ENCODE measurements at places on chromosomes 11 and 22.
A peak's percentile ranks its signal among the peaks of the same experiment; 100 is the strongest.

- peak; percentile 59 for DNase-seq
Observed at GRCh38 chr22:36885474-36885873, 24.7 kb downstream of the NCF4 start.

GRCh38 chr22:33565580-33565995, 354.7 kb downstream of the LARGE1 start:
- no peak for DNase-seq

- DNase-seq, result no peak
Observed at GRCh38 chr11:91846002-91846401, 378.6 kb upstream of the FAT3 start.

DNA sequence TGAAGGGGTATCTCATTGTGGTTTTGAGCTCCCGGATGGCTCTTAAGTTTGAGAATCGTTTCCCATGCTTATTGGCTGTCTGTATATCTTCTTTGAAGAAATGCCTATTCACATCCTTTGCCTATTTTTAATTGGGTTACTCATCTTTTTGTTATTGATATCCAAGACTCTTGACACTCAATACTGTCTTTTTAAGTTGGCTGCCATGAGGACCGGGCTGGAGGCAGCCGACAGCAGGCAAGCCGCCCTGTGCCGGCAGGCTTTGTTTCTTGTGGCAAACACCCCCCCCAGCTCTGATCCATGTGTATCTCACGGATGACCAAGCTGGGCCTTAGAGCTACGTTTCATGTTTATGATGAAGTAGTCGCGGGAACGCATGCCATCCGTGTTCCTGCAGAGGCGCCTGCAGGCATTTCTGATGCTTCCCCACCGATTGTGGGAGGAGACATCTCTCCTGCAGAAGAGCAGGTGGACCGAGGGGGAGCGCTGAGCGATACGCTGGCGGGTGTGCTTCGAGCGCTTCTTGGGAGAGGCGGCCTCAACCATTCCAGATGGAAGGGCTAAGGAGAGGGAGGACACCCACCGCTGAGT, 95.8 kb downstream of the TBC1D22A start:
- DNase-seq, result no peak

- no peak for DNase-seq
Observed at GRCh38 chr11:31060880-31061279, 308.7 kb downstream of the DCDC1 start.

- DNase-seq, result no peak
Observed at GRCh38 chr11:105823495-105824033, 198.5 kb downstream of the MSANTD4 start.

GRCh38 chr22:38345782-38346181, 28.5 kb upstream of the CSNK1E start:
- no peak for DNase-seq

DNA sequence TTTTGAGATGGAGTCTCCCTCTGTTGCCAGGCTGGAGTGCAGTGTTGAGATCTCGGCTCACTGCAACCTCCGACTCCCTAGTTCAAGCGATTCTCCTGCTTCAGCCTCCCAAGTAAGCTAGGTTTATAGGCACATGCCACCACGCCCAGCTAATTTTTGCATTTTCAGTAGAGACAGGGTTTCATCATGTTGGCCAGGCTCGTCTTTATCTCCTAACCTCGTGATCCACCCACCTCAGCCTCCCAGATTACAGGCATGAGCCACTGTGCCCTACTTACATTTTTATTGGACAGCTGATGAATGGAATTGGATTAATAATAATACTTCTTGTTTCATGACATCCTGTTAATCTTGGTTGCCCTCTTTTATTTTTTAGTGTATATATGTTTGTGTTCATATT, 3.0 kb upstream of the MRGPRD start:
- DNase-seq, result no peak

GRCh38 chr22:42905702-42906183, 48.7 kb upstream of the ARFGAP3 start:
- DNase-seq, result no peak

GRCh38 chr11:12840871-12841660, 166.8 kb downstream of the TEAD1 start:
- no peak for DNase-seq

- DNase-seq, result no peak
Observed at GRCh38 chr22:47196881-47197772, 434.7 kb downstream of the TBC1D22A start.

GRCh38 chr11:122123263-122123929, 7.4 kb upstream of the BLID start:
- no peak for DNase-seq

GRCh38 chr22:40215266-40215665, 37.5 kb downstream of the TNRC6B start:
- peak; percentile 71 for DNase-seq

DNA sequence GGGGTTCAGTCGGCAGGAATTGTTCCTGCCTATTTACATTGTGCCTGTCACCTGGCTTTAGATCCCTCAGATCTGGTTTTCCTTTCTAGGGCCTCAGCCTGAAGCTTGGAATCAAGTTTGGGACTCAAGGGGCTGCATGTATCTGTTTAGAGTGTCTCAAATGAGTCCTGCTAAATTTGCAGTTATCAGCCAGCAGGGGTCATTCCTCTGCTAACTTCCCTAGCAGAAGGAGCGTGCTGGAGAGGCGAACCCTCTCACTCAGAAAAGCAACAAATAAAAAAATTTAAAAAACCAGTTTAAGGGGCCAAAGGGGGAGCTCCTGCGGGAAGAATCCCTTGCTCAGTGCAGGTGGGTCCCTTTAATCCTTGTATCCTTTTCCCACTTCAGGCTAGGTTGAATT, 1220.2 kb downstream of the JRKL start:
- no peak for DNase-seq

DNA sequence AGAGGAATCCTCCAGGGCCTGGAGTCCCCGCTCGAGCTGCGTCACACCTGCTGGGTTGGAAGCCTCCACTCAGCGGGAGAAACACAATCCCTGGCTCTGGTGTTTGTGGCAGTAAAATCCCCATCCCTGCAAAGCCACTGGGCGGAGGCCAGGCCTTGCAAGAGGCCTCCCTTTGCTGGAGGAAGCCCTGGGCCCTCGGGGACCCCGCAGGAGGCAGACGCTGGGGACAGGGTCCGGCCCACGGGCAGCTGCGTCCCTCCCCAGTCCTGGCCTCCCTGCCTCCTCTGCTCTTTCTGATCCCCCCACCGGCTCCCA, 194.7 kb downstream of the BRD1 start:
- no peak for DNase-seq

- DNase-seq, result peak; percentile 90
Observed at GRCh38 chr11:123072332-123072761, 10.4 kb upstream of the HSPA8 start.

- DNase-seq, result no peak
Observed at GRCh38 chr11:45335434-45335833, 49.3 kb upstream of the SYT13 start.

DNA sequence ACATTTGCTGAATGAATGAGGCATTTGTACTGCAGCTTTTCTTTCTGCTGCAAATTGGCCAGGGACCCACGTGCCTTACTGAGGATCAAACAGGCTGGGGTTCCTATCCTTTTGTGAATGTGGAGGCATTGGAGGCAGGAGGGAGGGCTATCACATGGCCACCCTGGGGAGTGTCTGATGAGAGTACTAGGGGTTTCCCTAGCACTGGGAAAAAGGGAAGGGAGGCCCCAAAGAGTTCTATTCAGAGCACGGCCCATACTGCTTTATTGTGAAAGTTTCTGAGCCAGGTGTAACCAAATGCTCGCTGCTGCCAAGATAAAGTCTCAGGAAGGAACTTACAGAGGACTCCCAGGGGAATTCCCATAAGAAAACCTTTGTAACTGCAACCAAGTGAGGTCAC, 78.4 kb upstream of the ANO1 start:
- no peak for DNase-seq

- DNase-seq, result no peak
Observed at GRCh38 chr11:16261836-16262644, 94.3 kb downstream of the SOX6 start.

DNA sequence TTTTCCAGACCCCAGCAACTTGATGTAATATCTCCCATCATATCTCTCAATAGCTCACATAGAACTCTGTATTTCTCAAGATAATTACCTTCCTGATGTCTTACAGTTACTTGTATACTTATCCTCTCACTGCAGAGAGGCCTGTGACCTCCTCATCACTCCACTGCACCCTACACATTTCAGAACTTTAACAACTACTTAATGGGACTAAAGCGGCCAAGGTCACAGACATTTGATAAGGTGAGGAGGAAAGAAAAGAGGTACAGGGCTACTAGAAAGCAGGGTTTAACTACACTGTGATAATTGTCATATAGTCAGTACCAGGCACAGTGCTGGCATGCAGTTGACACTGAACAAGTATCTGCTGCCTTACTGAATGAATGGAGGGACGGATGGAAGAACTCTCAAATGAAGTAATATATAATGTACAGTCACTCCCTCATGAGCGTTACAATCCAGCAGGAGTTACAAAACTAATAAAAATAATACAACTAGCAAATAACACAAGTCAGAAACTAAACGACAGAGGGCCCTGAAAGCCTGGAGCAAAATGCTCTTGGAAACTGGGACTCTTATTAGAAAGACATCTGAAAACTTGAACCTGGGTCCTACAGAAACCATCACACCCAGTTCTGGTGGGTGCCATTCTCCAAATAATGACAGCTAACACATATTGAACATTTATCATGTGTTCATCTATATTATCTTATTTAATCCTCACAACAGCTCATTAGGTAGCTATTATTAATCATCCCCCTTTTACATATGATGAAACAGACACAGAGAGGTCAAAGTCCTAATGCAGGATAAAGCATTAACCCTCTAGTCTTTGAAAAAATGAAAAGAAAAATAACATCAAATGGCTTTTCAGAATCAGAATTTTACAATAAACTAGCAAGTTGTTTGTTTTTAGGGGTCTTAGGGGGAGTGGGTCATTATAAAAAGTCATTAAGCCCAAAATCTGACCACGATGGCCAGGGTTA, 14.3 kb downstream of the PI4KA start:
- DNase-seq, result no peak

DNA sequence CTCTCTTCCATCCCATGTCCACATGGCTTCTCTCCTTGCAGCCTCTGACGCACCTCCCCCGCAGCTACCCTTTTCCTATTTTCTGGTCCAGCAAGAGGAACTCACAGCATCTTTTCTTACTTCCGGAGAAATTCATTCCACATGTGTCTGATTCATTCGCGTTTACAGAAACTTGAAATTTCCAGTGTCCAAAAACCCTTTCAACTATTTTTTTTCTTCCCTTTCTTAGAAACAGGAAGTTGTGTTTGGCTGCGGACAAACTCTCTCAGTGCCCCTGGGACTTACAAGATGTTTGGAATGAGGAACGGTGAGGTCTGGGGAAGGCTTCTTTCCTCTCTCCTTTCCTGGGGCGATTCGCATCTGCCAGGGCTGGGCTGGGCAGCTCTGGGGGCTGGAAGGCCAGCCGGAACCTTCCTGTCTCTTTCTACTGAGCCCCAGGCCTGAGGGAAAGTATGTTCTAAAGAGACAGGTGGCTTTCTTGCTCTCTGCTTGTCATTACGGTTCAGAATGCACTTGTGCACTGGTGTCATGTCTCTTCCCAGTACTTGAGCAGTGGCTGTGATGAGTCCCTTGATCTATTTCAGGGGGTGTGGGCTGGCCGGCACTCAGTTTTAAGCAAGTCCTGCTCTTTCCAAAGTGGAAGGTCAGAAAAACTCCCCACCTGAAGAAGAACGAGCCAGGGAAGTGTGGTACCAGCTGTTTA, 27.5 kb downstream of the ADAMTS8 start:
- peak; percentile 72 for DNase-seq

GRCh38 chr11:47398551-47398950, 9.8 kb upstream of the SLC39A13 start:
- no peak for DNase-seq

GRCh38 chr22:30277547-30278344, 11.1 kb upstream of the OSM start:
- peak; percentile 65 for DNase-seq

DNA sequence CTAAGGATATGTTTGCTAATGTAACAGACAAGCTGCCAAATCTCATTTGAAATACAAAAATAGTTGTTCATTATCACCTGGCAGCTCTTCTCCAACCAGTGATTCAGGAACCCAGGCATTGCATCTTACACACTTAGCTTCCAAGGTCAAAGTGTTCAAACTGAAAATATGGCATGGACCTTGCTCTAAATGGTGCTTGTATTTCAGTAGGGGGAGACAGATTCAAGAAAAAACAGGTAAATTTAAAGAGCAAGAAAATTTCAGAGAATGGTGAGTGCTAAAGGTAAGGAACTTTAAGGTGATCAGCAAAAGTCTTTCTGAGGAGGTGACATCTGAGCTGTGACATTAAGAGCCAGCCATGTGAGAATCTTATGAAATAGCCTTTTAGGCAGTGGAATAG, 82.8 kb upstream of the E2F8 start:
- no peak for DNase-seq

- no peak for DNase-seq
Observed at GRCh38 chr22:19645905-19646304, 68.4 kb upstream of the SEPTIN5 start.

DNA sequence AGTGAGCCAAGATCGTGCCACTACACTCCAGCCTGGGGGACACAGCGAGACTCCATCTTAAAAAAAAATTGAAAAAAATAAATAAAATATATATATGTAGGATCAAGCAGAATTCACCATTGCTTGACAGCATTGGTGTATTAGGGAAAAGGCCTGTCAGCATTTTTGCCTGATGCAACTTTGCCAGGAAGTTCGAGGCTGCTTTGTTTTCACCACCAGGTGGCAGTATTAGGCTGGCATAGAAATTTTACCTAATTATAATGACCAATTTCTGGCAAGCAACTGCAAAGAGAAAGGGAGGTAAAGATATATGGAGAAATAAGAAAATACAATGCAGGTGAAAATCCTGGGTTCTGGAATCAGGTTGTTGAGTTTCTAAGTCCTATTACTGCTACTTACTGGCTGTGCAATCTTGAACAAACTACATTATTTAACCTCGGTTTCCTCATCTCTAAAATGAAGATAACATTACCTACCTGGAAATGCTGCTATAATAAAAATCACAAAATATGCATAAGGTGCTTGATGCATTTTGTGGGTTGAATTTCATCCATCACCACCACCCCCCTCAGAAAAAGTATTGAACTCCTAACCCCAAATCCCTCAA, 24.7 kb downstream of the LAYN start:
- DNase-seq, result peak; percentile 52

DNA sequence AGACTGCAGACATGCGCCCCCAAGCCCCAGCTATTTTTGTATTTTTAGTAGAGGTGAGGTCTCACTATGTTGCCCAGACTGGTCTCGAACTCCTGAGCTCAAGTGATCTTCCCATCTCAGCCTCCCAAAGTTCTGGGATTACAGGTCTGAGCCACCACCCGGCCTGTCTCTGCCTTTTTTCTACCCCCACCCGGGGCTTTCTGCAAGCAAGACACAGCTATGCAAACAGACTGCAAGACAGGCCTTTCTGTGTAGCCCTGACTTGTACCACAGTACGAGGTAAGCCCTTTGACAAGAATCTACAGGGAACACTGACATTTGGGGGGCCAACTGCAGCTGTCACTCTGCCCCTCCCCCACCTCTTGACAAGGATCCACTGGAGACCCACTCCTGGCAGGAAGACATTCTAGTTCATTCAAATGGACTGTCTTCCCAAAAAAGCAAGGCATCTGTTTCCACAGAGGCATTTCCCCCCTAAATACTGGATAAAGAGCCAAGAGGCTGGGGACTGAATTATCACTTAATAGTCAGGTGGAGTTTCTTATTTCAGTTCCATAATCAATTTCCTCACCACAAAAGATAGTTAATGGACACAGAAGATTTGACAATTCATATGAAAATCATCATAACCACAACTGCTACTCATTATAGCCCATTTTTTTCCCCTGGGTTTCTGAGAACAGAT, 118.2 kb downstream of the ABTB2 start:
- DNase-seq, result no peak

- no peak for DNase-seq
Observed at GRCh38 chr22:43007519-43008102, 7.3 kb downstream of the PACSIN2 start.

- no peak for DNase-seq
Observed at GRCh38 chr22:34429314-34429713, 509.0 kb upstream of the LARGE1 start.
